ENCODE measurements at places on chromosomes 3 and 15. TPM values are rescaled to one million over a fixed set of nuclear protein-coding genes. Genes with fewer than 3 reads are reported as not detected.
A peak's percentile ranks its signal among the peaks of the same experiment; 100 is the strongest.

Gene EFL1
- 21.9 TPM for total RNA-seq

Gene SV2B
- total RNA-seq, result not detected

Gene CPLX3
- total RNA-seq, result not detected

Gene CYP1A1
- total RNA-seq, result 7.6 TPM

Gene ATR
- 21.1 TPM for total RNA-seq

Gene MESP1
- 1.7 TPM for total RNA-seq

Gene ALPK3
- 36.2 TPM for total RNA-seq

Gene GOLGA6L4
- total RNA-seq, result 7.5 TPM

Gene FEZF2
- not detected for total RNA-seq

Gene SAMD7
- total RNA-seq, result not detected

Gene RASGRF1
- total RNA-seq, result not detected

Gene RTP1
- not detected for total RNA-seq

Gene CP
- total RNA-seq, result not detected

- no peak for DNase-seq
Observed at GRCh38 chr3:88987776-88988175, 119.6 kb upstream of the EPHA3 start.

DNA sequence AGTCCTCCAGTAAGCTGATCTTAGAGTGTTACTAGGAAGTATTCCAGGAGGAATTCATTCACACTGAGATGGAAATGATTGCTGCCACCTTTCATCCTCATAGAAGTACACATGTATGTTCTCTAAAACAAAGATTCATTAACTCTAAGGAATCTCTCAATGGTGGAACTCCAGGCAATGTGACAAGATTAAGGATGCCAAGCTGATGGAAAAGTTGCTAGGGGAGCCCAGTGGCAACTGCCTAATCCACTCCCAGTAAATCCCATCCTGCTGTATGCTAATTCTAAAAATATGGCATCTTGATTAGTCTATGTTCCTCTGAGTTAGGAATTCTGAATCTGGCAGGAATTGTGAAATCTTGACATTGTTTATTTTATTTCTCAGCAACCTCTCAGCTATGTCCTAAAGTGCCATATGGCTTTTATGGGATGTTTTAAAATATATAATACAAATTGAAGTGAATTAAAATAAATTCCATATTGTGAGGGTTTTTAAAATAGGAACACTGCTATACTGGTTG lies 210.0 kb upstream of the TRIM42 start:
- DNase-seq, result no peak

GRCh38 chr15:61654918-61655317 lies 405.3 kb downstream of the VPS13C start:
- no peak for DNase-seq

DNA sequence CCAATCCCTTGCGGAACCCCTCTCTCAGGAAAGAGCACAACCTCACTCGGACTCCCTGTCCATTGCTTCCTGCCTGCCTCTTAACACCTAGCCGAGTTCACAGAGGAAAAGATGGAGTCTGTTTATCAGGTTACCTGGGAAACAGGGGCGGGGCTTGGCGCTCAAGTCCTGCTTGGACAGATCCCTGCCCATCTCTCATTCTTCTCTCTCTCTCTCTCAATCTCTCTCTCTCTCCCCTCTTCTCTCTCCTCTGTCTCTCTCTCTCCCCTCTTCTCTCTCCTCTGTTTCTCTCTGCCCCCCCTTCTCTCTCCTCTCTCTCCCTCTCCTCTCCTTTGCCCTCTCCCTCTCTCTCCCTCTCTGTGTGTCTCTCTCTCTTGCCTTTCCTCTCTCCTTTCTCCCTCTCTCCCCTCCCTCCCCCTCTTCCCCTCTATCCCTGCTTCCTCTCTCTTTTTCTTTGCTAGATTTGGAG lies at the start of gene EFHB:
TSS of gene EFHB (minus strand) at position 120 of the 469 bp plus-strand sequence. CDS start 199 bp downstream, outside the sequence.
- no peak for DNase-seq

DNA sequence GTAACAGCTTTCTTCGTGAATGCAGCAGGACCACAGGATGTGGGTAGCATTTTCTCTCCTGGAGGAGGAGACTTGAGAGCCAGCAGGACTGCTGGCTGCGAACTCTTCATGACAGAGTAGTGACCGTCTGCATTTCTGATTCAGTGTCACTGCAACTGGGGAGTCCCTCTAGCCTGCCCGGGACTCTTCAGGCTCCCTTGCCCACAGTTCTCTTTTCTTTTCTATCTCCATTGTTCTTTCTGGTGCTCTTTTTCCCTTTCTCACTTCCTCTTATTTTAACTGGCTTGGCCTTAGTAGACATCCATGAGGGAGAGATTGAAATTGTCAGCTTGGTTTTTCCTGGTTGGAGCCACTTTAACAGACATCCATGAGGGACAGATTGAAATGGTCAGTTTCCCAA lies 49.9 kb upstream of the P2RY1 start:
- no peak for DNase-seq

DNA sequence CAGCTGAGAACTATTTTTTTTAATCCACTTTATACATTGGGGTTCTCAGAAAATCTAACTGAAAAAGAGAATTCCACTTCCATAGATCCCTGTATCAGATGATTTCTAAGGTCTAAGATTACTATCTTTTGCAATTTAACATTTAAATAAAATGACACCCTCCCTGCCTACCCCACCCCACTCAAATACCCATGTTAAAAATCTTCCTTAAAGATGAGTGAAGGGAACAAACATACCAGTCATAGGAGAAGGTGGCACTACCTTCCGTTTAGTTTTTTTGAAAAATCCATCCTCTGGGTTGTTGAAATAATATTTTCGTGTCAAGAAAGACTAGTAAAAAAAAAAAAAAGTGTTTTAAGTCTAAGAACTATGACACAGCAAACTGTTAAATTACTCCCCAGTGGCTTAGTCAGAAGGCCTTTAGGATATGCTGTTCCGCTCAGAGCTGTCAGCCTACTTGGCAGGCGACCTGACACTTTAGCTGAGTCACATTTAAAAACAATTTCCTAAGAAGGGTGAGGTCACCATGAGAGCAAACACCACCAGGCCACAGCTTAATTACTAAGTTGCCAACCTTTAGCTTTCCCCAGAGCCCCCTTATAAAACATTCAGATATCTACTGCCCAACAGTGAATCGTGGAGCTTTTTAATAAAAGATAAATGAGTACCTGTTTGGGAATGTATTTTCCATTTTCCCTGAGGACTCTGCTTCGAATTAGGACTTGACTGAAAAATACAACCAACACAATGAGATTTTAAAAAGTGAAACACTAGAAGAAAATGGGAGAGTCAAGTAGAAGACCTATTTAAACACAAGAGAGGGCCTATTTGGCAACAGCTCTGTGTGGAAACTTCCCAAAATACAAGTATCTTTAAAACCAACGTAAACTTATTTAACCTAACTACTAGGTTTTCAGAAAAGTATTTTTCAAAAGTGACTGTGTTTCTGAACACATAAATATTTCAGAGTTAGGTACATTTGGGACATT lies 9.6 kb downstream of the EMC3 start:
- peak; percentile 96 for DNase-seq

- no peak for DNase-seq
Observed at GRCh38 chr3:126419151-126419703, 24.5 kb downstream of the CFAP100 start.

- no peak for DNase-seq
Observed at GRCh38 chr3:151347432-151347831, 18.1 kb upstream of the P2RY13 start.

DNA sequence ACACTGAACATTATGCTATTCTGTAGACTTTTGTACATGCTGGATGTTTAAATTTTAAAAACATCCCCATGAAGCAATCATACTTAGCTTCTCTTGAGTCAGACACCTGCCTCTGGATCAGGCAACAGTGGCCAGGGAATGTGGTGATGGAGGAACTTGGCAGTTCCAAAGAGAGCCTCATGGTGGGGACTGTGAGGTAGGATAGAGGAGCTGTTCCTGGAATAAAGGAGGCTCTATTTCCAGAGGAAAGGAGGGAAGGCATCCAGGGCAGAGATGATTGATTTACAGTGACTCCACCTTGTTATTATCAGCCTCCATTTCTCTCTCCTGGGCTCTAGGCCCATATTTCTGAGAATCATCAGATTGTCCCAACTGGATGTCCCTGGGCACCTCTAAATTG lies 35.0 kb upstream of the ABHD17C start:
- peak; percentile 24 for DNase-seq

DNA sequence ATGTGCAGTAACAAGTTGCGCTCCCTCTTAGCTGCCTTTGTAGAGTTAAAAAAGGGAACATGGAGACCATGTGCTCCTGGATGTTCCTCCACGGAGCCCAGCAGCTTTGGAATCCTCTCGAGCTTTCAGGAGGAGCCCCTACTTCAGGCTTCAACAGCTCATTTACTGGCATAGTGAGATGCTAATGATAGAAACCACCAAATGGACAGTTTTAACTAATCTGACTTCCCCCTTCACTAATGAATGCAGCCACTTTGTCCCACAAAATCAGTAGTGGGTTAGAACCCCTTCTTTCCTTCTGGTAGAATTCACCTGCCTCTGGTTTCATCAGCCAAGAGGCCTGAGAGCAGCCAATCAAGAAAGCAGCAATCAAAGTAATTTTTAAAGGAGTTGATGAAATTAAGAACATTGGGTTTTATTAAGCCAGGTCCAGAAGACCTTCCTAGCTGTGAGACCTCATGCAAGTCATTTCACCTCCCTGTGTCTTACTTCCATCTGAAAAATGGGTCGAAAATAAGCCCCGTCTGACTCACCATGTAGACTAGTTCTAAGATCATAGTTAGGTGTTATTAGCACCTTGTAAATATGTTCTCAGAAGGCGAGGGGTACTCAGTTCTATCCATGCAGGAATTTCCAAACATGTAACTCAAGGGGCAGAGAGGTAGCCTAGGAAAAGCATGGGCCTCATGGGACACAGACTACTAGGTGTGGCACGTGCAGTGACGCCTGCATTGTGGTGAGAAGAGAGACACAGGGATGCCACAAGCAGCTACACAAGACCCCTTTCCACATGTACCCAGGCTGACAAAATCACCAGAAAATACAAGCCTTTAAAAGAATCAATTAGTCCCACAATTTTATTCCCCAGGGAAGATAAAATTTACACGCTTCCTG lies 179.7 kb upstream of the LPP start:
- no peak for DNase-seq

DNA sequence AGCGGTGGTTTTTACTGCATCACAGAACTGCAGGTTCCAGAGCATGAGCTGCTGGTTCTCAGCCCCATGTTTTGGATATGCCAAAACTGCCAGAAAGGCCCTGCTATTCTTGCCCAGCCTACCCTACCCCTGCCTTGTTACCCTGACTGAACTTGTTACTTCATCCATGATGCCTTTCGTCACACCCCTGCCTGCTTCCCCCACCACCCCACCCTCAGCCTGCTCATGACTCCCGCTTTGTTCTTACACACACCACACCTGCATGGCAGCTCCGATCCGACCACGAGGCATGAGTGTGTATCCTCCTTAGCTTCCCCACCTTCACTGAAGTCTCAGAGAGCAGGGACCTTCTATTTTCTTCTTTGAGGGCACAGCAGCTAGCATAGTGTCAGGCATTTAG lies 5.1 kb upstream of the TM4SF1 start:
- DNase-seq, result no peak

DNA sequence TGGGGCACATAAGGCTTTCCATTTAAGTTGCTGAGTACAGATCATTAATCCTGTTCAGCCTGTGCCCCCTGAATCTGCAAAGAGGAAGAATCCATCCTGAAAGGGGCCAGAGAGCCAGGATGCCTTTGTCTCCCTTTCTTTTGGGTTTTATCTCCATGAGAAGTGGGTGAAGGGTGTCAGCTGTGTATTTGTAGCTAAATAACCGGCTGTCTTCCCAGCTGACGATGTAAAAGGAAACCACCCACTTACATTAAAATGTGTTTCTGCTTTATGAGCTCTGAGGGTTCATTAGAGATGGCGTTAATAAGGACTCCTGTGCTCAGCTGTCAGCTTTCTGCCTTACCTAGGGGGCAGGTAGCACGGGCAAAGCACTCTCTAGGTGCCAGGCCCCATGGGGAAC lies 83.4 kb downstream of the SLCO3A1 start:
- no peak for DNase-seq

DNA sequence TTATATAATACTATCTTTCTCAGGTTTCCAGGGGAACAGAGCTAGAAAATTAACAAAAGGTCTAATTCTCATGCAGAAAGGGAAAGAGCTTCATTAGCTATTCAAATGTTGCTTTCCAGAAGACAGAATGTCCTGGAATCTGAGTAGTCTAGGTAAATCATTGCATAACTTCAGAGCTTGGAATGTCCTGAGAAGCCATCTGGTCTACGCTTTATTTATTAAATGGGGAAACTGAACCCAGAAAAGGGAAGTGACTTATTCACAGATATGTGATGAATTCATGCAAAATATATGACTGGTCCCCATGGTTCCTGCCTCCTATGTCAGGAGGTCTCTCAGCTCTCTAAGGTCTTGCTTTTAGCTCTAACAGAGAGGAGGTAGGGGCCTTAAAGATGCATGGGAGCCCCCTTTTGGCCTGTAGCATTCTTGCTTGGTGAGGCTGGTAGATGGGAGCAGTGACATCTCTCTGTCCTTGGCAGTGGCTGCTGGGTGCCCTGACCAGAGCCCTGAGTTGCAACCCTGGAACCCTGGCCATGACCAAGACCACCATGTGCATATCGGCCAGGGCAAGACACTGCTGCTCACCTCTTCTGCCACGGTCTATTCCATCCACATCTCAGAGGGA lies 99.2 kb downstream of the CEMIP start:
- DNase-seq, result no peak

DNA sequence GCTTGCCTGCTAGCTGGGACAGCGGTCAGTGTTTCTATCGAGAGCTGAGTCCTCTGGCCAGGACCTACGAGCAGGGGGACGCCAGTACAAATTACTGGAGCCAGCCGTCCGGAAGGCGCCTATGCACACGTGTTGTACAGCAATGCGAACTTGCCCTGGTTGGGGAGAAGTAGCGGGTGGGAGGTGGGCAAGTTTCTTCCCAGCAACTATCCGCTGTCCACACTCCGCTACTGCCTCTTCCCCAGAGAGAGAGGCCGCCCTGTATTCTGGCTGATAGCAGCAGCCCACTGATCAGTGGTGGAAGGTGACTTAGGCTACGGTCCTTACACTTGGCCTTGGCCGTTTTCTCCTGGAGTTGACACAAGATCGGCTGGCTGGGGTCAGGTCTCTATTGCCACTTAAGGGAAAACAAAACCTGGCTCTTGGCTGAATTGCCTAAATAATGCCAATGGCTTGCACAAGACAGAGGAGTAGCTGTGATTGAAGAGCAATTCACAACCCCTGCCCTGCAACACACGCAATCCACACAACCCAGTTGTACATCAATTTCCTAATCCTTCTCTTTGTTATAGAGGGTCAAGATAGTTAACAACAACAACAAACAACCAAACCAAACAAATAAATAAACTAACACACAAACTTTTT lies 12.8 kb upstream of the SHC4 start:
- no peak for DNase-seq

GRCh38 chr3:17983106-17983505 lies 240.7 kb upstream of the TBC1D5 start:
- DNase-seq, result no peak

- no peak for DNase-seq
Observed at GRCh38 chr3:54954022-54954421, 26.2 kb upstream of the LRTM1 start.

DNA sequence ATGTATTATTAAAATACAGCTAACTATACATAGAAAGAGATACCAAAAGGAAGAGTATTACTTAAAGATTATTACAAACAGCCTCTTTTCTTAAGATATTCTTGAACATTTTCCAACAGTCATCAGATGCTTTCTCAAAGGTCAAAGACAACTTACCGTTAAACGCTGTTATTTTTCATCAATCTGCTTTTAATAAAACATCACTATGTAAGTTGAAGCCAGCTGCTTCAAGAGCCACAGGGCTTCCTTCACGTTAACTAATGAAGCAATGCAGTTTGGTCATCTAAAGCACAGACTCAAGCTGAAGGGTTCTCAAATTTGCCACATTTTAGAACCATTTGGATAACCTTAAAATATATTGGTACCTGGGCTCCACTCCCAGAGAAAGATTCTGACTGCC lies 578.8 kb downstream of the ROBO2 start:
- no peak for DNase-seq
